NCI-H2029 treated with DMSO at 0.1 percent for 48 hours (cell line): ENCODE measurements at places on chromosomes 1 and 21.

DNA sequence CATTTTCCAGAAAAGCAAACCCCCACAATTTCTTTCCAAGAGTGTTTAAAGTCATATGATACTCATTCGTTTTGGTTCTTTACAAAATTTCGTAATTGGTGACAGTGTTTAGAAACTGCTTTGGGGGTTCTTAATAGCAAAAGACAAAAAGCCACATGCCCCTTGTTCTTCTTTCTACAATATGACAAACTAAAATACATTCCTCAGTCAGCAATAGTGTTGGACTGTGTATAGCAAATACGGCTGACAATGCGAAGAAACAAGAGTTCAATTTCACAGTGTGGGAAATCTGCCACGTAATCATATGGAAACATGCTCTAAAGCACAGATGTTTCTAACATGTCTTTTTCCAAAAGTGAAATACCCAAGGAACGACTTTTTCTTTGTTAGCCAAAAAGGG, 7.6 kb upstream of the IFNAR1 start:
- DNase-seq, result no peak

GRCh38 chr1:87329526-87330056, 911 bp downstream of the LMO4 start:
- peak; percentile 34 for DNase-seq

DNA sequence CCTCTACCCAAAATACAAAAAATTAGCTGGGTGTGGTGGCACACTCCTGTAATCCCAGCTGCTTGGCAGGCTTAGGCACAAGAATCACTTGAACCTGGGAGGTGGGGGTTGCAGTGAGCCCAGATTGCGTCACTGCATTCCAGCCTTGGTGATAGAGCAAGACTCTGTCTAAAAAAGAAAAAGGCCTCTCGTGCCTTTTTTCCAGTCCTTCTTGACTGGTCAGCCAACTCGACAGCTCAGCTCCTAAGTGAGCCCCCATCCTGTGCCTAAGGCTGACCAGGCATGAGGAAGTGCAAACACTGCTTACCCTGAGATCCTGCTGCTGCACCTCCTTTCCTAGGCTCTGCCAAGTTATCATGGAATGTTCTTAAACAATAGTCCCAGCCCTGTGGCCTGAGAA, 10.1 kb upstream of the PROK1 start:
- DNase-seq, result no peak

GRCh38 chr1:188706742-188707141, 1770.9 kb downstream of the BRINP3 start:
- no peak for DNase-seq

DNA sequence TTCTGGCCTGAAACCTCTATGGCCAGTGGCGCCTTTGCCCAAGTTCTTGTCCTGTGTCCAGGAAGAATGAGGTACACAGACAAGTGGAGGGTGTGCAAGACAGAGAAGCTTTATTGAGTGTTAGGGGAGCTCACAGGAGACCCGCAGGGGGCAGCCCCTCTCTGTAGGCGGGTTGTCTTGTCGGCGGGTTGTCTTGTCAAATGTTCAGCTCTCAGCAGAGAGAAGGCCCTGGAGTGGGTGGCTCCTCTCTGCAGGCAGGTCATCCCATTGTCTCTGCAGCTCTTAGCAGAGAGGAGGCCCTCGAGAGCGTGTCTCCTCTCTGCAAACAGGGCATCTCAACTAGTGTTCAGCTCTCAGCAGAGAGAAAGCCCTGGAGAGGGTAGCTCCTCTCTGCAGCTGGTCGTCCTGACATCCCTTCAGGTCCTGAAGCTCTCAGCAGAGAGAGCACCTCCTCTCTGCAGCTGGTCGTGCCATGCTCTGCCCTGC, 11.0 kb downstream of the COL6A2 start:
- DNase-seq, result no peak

- DNase-seq, result no peak
Measured at GRCh38 chr1:222618880-222619596, 1.1 kb downstream of the MIA3 start.

DNA sequence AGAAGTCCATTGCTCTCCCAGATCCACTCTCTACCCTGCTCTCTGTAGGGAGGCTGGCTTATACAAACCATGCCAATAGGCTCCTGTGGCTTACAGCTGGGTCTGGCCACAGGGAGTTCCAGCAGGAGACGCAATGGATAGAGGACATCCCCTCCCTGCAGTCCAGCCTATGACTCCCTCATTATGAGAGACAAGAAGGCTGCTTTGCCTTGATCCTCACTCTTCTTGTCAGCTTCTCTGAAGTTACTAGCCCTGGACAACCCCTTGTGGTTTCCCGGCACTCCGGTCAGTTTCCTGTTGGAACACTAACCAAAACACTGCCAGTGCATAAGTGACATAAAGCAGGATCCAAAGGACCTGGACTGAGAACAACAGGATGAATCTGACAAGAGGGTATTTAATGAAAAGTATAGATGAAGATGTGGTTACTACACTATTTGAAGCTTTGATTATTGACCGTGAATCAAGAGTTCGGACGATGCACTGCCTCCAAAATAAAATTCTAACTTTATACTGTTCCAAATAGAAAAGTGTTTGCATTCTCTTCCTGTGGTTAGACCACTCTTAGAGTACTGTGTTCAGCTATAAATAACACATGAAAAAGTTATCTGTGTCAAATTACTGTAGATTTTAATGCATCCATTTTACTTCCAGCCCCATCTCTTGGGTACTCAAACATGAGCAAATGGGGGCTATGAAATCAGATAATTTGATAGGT, 32.7 kb upstream of the ZNF326 start:
- DNase-seq, result no peak

DNA sequence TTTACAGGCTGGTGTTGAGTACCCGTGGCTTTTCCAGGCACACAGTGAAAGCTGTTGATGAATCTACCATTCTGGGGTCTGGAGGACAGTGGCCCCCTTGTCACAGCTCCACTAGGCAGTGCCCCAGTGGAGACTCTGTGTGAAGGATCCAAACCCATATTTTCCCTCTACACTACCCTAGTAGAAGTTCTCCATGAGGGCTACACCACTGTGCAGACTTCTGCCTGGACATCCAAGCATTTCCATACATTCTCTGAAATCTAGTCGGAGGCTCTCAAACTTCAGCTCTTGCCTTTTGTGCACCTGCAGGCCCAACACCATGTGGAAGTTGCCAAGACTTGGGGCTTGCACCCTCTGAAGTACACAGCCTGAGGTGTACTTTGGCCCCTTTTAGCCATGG, 227.8 kb downstream of the BACH1 start:
- DNase-seq, result no peak
